ENCODE measurements at places on chromosomes 6 and 20.

DNA sequence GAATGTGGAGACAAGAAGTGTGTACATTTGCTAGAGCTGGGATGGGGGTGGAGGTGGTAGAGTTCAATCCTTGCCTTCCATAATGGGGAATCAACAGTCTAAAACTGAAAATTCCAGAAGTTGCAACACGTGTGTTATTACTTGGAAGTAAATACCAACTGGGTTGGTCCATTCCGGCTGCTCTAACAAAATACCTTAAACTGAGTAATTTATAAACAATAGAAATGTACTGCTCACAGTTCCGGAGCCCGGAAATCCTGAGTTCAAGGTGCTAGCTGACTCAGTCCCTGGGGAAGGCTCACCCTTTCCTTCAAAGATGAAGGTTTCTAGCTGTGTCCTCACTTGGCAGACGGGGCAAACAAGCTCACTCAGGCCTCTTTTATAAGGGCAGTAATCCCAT is 59.0 kb downstream of the RIN2 start:
- DNase-seq = no peak

DNA sequence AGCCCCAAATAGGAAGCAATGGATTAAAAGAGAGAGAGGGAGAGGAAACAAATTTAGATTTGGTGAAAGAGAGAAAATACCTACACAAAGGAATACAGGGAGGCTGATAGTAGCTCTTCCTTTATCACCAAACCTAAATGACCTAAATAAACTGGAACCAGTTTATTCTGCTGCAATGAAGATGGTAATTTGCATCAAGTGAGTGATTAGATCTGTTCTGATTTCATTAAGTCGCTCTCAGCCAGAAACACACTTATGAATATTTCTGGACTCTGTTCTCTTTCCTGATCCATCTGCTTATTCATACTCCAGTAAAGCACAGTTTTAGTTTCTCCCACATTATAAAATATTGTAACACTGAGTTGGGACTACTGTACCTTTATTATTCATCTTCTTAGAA is 83.4 kb upstream of the BMP5 start:
- no peak for DNase-seq

- peak; percentile 61 for DNase-seq
Measured at GRCh38 chr20:13800728-13801134, 15.9 kb downstream of the NDUFAF5 start.

DNA sequence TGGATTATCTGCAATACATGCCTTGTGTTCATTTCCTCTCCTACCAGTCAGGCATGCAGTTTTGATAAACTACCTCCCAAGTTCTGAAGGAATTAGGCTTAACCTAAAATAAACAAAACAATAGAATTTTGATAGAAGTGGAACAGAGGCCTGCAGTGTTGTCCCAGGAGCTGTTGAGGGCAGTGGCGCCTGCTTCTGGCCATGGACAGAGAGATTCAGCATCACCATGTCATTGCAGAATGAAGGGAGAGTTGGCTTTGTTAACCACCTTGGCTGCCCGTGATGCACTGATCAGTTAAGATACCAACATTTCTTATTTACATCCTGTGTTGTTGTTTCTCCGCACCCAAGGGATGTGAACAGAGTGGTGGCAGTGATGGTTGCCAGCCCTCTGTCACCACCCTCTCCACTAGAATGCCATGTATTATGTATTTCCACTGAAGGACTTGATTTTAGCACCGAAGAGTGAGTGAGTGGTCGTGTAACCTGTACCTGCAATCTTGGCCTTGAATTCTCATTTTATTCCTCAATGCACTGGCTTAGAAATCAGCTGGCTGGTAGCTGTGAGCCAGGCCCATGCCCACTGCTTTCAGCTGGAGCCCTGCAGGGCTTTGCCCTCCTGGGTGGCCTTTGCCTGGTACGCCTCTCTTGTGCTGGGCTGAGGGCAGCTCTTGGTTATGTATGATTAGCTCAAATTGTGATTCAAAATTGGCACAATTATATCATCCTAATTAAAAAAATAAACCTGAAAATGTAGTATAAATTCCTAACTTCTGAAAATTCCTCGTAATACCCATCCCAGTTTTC is 56.5 kb downstream of the SHLD1 start:
- no peak for DNase-seq

GRCh38 chr6:16559071-16559470 is 202.2 kb downstream of the ATXN1 start:
- DNase-seq = peak; percentile 87

DNA sequence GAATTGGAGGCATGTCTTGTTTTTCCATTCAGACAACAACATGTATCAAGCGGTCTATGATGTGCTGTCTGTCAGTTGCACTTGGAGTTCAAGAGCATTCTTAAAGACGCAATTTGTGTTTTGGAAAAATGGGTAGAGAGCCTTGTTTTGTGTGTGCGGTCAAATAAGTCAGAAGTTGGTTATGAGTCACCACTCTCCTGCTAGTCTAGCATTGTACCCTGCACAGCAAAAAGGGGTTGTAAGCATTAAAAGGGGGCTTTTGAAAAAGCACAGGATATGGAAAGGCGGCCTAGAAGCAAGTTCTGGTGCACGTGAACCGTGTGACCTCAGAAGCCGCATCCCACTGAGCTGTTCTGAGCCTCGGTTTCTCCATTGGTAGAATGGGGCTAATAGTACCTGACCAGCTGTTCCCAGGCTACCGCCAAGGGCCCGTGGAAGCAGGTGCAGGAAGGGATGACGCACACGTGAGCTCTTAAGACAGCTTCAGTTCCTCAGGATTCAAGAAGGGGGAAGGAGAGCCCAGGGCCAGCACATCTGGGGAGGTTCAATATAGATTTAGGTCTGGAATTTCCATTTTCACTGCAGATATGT is 61.6 kb upstream of the SNX9 start:
- DNase-seq = no peak

GRCh38 chr20:35497780-35498189 is 31.7 kb downstream of the C20orf173 start:
- DNase-seq = peak; percentile 62

DNA sequence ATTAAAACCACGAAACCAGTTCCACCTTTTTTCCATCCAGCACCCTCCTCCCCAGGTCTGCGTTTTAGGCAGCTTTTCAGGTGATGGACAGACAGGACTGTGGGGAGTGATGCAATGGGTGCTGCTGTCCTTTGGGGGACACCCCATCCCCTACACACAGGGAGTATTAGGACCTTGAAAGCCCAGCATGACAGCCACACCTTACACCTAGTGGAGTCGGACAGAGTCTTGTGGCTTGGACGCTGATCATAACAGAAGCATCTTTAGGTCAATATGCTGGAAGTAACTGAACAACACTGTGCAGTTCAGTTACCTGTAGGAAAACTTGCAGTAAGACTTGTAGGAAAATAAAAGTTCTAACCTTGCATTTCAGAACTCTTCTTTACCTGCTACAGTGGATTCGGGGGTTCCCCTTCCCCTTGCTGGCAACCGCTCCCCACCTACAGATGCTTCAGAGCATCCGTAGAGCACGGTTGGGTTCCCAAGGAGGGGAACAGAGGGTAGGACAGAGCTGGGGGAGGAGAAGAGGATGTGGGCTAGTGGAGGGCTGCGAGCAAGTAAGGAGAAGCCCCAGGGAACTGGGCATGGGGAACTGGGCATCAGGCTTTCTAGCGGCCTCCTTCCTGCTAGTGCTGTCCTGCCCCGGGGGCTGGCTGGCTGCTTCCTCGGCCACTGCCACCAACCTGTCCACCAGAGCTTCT is 31.7 kb downstream of the PLEKHG1 start:
- no peak for DNase-seq

GRCh38 chr20:34472246-34472925 is 43.8 kb upstream of the DYNLRB1 start:
- peak; percentile 17 for DNase-seq

DNA sequence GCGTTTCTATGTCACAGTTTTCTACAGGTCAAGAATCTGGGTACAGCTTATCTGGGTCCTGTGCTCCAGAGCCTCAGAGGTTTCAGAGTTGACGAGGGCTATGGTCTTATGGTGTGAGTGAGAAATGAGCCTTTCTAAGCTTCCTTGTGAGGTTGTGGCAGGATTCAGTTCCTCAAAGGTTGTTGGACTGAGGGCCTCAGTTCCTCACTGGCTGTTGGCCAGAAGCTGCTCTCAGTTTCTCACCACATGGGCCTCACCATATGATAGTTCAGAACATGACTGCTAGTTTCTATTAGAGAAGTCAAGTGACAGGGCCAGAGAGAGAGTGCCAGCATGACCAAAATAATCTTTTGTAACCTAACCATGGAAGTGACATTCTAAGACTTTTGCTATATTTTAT is 96.1 kb downstream of the NUS1 start:
- DNase-seq = no peak

DNA sequence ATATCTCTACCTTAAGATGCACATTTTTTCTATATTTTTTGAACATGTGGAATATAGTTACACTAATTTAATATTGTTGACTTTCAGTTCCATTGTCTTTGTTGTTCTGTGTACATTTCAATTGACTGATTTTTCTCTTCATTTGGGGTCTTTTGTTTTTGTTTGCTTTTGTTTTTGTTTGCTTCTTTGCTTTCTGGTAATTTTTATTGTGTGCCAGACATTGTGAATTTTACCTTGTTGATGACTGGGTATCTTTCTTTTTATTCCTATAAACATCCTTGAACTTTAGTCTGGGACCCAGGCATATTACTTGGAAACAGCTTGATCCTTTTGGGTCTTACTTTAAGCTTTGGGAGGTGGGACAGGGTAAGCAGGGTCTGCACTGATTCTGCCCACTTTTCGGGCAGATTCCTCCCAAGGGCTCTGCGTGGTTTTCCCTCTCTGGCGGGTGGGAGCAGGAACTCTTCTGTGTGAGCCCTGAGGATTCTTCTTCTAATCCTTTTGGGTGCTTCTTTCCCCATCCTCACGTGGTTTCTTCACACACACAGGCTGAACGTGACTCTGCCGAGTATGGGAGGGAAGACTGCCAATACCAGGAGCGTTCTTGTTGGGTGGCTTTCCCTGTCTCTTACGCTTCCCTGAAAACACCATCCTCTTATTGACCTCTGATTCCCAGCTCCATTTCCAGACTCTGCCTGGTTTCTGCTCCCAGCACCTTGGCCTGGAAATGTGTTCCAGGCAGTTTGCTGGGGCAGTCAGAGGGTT is 200.5 kb downstream of the ARID1B start:
- DNase-seq = no peak

DNA sequence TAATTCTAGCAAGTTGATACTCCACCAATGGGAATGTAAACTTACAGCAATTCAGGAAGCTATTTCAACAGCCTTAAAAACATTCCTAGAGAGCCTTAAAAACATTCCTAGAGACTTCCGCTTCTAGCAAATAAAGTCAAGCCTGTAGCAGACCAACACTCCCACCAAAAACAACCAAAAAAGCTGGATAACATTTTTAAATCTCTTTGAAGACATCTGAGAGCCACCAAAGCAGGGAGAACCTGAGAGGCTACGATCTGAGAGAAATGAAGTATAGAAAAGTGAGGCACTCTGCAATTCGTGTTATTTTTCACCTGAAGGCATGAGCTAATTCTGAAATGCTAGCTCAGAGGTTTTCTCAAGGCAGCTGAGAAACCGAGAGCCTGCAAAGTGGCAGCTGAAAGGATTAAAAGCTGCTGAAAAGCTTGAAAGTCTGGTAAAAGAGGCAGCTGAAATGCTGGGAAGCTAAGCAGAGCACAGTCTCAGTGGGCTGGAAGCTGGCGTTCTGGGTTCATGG is 20.9 kb downstream of the GPR63 start:
- no peak for DNase-seq

DNA sequence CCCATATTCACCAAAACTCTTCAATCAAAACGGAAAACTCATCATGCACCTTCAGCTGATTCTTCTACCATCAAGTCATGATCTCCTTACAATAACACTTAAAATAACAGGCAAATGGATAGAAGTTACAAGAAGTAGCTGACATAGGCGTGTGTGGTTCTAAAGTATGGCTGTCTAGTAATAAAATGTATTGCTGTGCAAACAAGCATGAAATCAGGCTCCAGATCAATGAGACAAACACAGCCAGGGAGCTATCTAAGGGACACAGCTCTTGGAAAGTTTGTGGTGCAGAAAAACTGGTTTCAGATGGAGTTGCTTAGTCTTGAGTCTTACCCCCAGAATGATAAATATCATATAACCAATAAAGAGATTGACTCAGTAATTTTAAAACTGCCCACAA is 434.8 kb upstream of the NOX3 start:
- DNase-seq = no peak

DNA sequence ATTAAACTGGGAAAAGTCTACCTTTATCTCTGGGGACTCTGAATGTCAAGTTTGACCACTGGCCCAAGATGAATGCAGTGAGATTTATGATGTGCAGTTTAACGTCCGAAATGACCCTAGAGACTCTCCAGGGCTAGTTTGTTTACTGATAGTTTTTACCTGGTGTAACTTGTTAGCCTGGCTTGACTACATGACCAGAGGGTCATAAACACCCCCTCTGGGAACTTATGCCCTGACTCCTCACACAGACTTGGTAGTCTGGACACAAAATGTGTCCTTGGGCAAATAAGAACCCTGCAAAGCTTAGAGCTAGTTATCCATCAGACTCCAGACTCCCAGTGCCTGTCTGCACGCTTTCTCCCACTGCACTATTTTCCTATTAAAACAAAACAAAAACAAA is 606.5 kb downstream of the HACE1 start:
- DNase-seq = no peak

GRCh38 chr6:51908243-51908642 is 179.2 kb downstream of the PKHD1 start:
- DNase-seq = no peak

- no peak for DNase-seq
Measured at GRCh38 chr6:141269684-141270083, 863.0 kb upstream of the GJE1 start.

DNA sequence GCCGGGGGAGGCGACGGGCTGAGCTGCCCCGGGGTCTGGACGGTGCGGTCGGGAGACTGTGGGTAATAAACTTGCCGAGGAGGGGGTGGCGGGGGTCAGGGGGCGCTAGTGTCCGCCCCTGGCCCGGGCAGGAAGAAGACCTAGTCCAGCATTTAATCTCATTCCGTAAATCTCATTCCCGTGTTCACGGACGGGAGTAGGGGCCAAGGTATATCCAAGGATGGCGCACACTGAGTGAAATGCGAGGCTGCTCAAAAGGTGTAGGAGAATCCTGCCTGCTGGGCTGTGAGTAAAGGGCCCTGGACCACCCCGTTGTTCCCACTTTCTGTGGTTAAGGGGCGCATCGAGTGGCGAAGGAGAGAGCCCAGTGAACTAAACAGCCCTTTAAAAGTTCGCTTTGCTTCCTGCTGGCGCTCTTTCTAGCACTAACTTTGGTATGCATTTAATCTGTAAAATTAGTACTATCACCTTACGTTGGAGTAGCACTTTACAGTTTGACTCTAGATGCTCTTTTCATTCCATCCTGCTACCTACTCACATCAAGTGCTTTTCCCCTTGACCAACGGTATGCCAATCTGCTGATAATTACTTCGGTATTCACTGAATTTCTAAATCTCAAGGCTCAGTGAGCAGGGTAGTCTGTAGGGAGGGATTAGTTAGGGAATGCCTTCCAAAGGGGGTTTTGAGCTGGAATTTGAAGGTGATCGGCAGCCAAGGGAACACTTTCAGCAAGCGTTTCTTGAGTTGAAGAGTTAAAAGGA is 730 bp downstream of the PARD6B start:
- no peak for DNase-seq

DNA sequence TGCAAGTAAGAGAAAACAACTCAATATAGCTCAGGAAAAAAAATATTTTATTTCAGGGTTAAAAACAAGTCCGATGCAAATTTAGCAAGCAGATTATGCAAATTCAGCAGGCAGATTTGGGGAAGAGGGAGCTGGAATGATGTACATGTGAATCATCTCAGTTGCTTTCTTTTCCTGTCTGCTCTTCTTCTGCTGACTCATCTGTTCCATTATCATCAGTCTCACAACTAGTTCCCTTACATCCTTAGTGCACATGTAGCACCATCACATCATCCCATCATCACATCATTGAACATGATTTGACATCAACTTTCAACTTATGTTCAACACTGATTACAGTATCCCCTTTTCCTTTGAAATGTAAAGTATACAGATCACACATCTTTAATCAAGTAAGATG is 11.5 kb upstream of the DEFB113 start:
- DNase-seq = no peak

Measured in pons (tissue), 1 donor.